ENCODE measurements at places on chromosomes 11 and 22.
A peak's percentile ranks its signal among the peaks of the same experiment; 100 is the strongest.

- no peak for DNase-seq
These were observed 30.2 kb downstream of the POLDIP3 start for GRCh38 chr22:42584364-42584940.

- no peak for DNase-seq
These were observed 733.7 kb downstream of the NELL1 start for GRCh38 chr11:21403069-21403468.

DNA sequence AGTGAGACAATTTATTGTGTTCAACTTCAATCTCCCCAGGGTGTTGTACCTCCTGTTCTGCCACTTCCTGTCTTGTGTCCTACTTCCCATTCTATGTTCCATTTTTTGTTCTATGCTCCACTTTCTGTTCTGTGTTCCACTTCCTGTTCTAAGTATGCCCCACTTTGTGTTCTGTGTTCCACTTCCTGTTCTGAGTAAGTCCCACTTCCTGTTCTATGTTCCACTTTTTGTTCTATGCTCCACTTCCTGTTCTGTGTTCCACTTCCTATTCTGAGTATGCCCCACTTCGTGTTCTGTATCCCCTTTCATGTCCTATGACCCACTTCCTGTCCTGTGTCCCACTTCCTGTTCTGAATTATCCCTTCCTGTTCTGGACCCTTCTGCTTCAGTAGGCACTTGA is 732.7 kb downstream of the TBC1D22A start:
- DNase-seq: no peak

DNA sequence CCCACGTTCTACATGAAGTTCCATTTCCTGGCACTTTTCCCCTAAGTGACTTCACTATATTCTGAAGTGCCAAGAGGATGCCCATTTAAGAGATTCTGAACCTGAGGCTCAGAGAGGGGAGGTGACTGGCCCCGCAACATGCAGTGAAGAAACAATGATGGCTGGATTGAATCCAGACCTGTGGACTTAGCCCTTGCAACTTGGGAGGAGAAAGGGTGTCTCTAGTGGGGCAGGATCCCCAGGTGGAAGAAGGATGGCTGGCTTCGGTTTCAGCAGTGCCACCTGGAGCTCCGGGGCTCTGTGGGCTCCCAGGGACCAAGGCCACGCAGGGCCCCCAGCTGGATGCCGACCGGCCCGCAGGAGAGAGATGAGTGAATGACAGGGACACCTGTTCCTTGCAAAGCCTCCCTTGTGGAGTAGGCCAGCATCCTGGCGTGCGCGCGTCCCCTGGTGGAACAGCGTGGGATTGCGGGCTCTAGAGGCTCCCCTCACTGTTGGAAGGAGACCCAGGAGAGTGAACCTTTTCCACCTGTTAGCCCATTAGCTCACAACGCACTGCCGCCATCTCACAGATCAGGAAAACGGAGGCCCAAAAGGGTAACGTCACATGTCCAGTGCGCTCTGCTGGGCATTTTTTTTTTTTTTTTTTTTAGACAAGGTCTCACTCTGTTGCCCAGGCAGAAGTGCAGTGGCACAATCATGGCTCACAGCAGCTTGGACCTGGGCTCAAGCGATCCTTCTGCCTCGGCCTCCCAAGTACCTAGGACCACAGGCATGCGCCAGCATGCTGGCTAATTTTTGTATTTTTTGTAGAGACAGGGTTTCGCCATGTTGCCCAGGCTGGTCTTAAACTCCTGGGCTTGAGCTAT is 104.7 kb downstream of the KIAA1671 start:
- peak; percentile 84 for DNase-seq

- DNase-seq: no peak
These were observed 2000.4 kb upstream of the RAG2 start for GRCh38 chr11:38598418-38598817.

GRCh38 chr11:127675581-127675980 is 675.0 kb upstream of the KIRREL3 start:
- DNase-seq: no peak

DNA sequence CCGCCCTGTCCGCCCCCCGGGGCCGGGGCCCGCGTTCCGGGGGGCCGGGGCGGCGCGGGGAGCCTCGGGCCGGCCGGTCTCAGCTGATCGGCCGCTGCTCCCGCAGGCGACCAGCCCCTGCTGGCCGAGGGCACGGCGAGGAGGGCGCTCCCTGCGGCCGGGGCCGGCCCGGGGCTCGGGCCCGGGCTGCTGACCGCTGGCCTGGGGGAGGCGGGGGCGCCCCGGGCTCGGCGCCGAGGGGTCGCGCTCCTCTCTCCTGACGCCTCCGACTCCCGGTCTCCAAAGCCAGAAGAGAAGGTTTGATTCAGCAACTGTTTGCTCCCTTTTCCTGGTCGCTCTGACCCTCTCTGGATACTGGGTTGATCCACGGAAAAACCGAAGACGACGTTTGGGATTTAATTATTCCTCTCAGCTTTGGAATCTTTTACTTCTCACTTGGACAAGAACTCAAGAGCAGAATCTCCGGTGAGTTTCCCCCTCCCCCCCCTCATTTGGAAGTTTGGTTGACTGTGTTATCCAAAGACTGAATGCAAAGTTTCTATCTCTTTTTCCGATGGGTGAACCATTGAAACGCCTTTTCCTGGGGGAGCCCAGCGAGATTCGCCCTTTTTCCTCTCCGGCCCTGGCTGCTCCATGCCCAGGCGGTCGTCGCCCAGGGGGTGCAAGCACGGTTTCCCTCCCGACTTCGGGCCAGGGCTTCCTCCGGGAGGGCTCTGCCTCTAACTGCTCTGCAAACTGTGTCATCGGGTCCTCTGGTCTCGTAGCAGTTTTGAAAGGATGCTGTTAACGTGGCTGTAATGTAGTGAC is 725 bp downstream of the KDM2A start:
- peak; percentile 28 for DNase-seq

DNA sequence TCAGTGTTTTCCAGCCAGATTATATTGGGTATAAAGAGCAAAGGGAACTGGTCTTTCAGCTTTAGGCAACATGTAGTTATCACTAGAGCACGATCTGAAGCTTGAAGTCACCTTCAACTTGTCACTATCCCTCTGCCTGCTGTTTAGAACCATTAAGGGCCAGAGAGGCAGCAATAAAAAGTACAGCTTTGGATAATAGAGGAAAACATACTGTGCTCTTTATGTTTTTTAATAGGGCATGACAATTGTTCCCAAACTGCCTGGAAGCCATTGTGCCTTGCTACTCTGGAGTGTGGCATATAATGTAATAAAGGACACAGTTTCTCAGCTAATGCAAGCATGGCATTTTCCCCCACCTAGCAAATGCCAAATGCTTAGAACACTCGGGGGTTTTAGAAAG is 1912.0 kb upstream of the RAG2 start:
- DNase-seq: no peak

DNA sequence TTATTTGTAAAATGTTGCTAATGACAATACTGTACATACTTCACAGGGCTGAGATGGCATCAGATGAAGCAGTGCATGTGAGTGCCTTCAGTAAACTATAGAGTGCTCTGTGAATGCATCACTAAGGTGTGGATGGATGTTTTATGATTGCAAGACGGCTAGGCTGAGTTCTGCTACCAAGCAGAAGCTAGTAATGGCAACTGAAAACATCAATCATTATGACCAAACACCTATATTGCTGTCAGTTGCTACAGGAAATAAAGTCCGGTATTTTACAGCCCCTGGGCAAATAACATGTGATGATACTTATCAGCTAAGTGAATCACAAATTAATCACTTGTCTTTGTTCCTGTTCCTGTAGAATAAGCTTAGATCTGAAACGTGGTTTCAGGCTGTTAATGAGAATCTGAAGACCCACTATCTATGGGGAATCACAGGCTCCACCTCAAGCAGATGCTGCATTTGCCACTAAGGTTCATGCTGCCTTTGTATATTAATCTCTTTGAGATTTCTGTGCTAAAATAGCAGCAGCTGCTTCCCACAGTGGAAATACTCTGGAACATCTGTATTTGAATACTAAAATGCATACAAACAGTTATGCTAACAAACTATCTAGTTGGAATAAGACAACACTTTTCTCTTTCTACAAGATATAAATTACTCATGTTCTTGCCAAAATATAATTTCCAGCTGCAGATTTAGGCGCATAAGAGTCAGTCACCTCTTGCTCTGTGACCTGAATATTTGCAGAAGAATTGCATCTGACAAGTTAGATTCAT is 254.0 kb upstream of the PITPNB start:
- DNase-seq: no peak

DNA sequence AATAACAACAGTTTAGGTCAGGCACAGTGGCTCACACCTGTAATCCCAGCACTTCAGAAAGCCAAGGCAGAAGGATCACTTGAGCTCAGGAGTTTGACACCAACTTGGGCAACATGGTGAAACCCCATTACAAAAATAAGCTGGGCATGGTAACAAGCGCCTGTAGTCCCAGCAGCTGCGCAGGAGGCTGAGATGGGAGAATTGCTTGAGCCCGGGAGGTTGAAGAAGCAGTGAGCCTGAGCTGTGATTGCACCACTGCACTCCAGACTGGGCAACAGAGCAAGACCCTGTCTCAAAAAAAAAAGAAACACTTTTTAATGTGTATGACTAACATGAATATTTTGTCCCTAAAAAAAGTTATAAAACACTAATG is 24.5 kb upstream of the TFIP11 start:
- no peak for DNase-seq

GRCh38 chr11:538431-539051 is 1.2 kb downstream of the LRRC56 start:
- DNase-seq: no peak

DNA sequence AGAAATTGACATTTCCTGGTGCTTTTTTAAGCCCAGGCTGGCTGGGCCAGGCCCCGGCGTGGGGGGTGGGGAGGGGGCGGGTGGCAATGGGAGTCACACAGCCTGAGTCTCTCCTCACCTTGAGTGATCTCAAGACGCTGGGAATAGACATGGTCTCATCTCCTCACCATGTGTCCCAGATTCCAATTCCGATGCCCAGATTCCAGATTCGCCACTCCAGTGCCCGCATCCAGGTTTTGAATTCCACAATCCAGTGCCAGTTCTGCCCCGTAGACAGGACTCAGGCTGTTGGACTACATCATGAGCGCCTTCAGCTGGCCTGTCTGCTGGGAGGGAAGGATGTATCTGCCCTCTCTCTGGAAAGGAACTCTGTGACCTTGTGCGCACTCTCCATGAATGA is 19.1 kb downstream of the KCNC1 start:
- no peak for DNase-seq

- no peak for DNase-seq
These were observed 474.3 kb downstream of the TBC1D22A start for GRCh38 chr22:47236718-47237117.

DNA sequence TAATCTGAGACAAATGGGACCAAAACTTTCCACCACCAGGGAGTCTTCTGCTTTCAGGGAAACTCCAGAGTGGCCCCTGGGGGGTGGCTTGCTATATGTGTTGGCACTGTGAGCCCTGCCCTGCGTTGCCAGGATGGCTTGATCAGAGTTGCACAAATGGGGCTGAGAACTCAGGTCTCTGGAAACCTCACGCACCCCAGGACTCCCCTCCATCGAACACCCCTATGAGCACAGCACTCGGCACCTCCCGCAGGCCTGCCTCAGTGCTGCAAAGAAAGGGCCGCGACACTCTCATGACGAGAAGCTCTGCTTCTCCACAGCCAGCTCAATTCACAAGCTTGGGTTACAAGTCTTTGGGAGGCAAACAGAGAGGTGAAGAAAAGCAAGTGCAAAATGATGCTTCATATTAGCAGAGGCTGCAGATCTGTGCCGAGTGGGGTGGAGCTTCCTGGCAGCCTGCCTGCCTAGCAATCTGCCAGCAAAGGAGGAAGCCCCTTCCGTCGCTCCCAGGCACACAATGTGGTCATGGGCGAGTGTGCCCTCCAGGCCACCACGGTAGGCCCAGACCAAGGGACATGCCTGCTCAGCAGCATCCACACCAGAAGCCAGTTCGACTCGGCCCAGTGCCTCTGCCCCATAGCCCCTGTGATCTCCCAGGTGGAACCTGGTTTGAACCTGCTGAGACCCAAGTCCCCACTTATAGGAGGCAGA is 55.7 kb downstream of the MYH9 start:
- no peak for DNase-seq

DNA sequence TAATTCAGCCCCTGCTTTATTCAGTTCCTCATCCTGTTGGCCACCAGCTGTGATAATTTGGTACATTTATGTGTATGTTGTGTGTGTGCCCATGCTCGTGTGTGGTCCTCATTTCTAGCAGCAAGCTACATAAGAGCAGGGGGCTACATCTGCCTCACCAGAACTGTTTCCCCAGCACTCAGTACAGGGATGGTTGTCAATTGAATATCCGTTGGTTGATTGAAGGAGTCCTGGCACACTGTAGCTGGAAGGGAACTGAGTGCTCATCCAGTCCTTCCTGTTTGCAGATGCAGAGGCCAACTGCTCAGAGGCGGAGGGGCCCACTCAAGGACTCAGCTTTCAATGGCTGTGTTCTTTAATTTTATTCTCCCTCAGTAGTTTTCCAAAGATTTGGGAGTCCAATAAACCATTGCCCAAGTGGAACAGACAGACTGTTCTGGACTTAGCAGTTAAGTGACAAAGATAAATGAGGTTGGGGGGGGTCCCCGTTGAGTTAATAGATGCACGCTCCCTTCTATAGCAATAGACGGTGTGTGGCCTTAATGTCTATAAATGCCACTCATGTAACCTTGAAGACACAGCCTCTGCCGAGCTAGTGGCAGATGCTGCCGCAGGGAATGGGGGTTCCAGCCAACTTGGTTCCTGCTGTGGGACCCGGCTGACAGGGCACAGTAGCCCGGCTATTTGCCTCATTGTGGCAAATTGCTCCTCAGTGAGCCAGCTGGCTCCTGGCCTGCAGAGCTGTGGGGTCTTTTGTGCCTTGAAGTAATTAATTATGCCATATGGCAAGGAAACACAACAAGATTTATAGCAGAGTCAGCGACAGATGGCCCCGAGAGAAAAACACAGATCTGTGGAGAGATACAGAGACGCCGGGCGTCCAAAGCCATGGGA is 71.4 kb upstream of the GRK3 start:
- DNase-seq: no peak

GRCh38 chr11:120236169-120237107 is 3.5 kb upstream of the POU2F3 start:
- DNase-seq: no peak

DNA sequence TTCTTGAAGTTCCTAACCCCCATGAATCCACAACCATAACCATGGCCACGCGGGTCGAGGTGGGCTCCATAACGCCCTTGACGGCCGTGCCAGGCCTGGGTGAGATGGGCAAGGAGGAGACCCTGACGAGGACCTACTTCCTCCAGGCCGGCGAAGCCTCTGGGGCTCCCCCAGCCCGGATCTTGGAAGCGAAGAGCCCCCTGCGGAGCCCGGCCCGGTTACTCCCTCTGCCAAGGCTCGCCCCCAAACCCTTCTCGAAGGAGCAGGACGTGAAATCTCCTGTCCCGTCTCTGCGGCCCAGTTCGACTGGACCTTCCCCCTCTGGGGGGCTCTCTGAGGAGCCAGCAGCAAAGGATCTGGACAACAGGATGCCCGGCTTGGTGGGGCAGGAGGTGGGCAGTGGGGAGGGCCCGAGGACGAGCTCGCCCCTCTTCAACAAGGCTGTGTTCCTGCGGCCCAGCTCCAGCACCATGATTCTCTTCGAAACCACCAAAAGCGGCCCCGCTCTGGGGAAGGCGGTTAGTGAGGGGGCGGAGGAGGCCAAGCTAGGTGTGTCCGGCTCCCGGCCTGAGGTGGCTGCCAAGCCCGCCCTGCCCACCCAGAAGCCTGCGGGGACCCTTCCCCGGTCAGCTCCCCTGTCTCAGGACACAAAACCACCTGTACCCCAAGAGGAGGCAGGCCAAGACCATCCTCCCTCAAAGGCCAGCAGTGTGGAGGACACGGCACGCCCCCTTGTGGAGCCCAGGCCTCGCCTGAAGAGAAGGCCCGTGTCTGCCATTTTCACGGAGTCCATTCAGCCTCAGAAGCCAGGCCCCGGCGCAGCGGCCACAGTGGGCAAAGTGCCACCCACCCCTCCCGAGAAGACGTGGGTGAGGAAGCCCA is 75.7 kb downstream of the KIAA1671 start:
- peak; percentile 41 for DNase-seq

GRCh38 chr11:93540896-93541553 is 2.2 kb downstream of the SMCO4 start:
- DNase-seq: no peak
